ENCODE measurements at places on chromosomes 7 and 10.

DNA sequence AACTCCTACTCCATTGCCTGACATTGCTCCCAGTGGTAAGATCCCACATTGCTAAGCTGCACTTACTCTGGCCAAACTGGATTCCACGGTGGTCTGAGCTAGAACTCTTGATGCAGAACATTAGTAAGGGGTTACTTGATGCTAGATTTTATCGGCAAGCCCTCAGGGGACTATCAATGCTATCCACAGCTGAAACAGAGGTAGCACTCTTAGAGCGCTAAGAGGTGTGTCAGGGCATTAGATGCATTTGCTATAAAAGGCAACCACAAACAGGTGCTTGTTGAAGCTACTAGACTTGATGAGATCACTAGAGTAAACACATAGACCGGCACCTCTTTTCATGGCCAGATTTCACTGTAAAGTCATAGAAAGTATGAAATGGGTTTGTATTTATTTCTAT lies 116.3 kb downstream of the MDFIC start:
- no peak for DNase-seq

DNA sequence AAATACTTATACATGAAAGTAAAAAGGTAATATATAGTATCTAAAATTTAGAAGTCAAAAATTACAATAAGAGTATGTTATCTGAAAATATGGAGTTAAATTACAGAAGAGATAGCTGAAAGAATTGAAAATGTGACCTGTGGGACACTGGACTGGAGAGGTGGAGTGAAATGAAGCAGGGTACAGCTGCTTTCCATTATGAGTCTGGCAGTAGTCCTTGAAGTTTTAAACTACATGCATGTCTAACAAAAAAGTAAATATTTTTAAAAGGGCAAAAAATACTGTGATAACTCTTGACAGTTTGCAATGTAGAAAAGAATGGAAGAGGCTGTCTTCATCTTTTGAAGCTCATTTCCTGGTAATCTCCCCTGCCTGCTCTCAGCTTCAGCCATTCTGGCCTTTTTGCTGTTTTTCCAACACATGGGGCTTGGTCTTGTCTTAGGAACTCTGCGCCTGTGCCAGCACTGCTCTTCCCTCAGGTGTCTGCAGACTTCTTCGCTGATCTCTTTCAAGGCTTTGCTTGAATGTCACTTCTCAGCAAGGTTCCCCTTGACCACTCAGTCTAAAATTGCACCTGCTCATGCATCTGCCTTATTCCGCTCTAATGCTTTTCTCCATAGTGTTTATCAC lies 36.9 kb downstream of the PTPRZ1 start:
- no peak for DNase-seq

GRCh38 chr10:109961174-109962001 lies 38.1 kb upstream of the XPNPEP1 start:
- no peak for DNase-seq

DNA sequence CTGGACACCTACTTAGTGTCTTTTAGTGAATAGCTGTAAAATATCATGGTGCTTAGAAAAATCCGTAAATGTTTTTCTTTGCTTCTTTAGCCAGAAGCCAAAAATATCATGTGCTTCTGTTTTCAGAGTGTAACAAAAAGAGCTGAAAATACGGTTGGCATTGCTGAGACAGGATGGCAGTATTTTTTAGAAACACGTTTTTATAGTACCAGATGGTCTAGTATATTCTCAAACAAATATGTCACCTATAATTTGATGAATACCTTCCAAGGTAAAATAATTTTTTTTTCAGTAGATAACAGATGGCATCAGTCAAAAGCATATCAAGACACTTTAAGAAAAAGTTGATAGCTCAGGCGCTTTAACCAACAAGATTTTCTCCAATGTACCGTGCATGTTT lies 326.6 kb downstream of the PHF14 start:
- DNase-seq = no peak

DNA sequence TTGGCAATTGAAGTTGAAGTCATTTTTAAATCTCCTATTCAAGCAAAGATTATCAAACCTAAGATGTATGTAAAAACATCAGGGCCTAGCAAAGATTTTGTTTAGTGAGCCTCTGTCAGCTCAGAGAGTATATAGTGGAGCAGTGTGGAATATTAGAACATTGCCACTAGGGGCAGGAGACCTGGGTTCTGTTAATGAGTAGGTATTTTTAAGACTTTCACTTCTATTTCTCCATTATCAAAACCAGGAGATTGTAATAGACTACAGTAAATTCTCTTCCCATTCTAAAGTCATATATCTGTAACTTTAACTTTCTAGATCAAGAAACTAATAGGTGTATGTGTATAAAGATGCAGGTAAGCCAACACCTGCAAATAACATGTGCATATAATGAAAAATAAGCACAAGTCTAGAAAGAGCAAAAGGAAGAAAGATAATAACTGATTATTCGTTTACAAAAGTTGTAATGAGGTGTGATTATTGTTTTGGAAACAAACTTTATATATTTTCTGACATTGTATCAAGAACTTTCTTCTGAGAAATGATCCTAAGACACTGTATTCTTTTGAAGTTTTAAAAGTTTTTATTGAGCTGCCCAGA lies 64.4 kb downstream of the KCND2 start:
- DNase-seq = no peak

DNA sequence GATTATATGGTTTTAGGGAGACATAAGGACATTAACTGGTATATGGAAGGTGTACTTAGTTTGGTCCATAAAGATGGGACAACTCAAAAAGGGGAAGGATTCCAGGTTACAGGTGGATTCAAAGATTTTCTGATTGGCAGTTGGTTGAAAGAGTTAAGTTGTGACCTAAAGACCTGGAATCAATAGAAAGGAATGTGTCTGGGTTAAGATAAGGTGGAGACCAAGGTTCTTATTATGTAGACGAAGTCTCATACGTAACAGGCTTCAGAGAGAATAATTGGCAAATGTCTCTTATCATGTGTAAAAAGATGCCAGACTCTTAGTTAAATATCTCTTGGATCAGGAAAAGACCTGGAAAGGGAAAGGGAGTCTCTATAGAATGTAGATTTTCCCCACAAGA lies 1.0 kb upstream of the TRDMT1 start:
- DNase-seq = no peak

- DNase-seq = no peak
Measured at GRCh38 chr10:47406870-47407691, 23.0 kb upstream of the ZNF488 start.

DNA sequence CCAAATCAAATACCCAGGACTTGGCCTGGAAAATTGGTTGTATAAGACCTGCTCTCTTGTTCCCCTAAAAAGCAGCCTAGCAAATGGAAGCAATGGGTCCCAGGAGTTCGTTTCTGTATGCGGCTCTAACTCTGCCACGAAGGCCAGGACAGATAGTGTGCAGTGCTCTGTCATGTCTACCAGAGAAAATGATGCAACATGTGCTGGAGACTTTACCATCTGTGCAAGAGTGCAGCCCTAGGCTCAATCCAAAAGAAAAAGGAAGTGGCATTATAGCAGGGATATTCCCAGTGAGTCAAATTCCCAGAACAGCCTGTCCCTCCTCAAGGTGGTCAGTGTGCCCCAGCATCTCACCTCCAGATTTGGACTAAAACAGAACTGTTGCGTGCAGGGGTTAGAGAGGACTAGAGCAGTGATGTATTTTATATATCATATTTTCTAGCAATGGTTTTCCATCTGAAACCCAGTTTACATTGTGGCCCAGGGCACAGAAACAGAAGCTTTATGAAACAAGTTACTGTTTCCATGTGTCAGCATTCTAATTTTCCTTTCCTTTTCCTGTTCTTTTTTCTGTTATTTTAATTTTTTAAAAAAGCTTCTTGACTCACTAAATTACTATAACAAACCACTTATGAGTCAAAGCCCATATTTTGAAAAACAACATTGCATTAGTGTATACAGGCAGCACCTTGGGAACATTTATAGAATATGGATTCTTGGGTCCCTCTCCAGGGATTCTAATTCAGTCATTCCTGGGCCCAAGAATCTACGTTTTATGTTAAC lies 311.2 kb downstream of the RNLS start:
- DNase-seq = no peak

- DNase-seq = no peak
Measured at GRCh38 chr7:144545330-144545729, 141.8 kb upstream of the NOBOX start.

- no peak for DNase-seq
Measured at GRCh38 chr7:96952974-96953391, 52.4 kb upstream of the DLX6 start.

DNA sequence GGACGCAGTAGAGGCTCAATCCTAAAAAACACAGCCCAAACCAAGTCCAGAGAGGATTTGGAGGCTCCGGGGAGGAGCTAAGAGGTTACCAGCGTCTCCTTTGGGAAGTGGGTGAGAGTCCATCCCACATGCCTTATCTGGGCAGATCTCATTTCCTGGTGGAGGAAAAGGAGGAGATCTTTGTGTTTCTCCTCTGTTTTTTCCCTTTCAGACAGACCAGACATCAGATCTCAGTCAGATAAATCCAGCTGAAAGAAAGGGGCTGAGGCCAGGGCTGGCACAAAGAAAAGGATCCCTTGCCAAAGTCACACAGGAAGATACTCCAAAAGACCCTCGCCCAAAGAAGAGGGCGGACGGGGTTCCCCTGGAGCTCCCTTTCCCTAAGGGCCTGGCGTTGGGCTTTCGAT lies 58.3 kb upstream of the COMTD1 start:
- DNase-seq = no peak

- DNase-seq = no peak
Measured at GRCh38 chr10:78412605-78413004, 378.9 kb downstream of the RPS24 start.
